ENCODE measurements at places on chromosomes 12 and 14.

GRCh38 chr12:113119980-113120669 is 15.4 kb downstream of the RASAL1 start:
- DNase-seq = no peak

- DNase-seq = no peak
Observed at GRCh38 chr14:31487886-31488285, at the start of gene GPR33. GPR33 (minus strand) TSS chr14:31488039; CDS start chr14:31483965, 4,074 bp downstream.

- DNase-seq = no peak
Observed at GRCh38 chr12:45827974-45828373, 98.5 kb downstream of the ARID2 start.

- no peak for DNase-seq
Observed at GRCh38 chr14:71411738-71412137, 504.5 kb downstream of the PCNX1 start.

GRCh38 chr12:63313139-63313538 is 162.1 kb upstream of the AVPR1A start:
- no peak for DNase-seq

DNA sequence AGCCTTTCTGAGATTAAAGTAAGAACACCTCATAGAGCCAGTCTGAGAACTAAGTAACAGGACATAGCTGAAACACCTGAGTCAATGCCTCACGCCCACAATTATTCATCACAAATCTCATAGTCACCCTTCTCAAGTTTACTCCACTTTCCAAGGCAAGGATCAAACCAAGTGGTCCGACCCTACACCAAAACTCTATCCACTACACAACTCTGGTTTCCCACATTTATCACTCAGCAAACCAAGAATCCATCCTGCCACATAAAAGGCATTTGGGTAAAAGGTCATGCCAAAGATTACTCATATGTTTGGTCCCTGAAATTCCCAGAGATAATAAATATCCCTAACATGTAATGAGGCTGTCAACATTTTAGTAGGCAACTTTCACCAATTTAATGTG is 144.1 kb downstream of the RPAP3 start:
- DNase-seq = no peak

GRCh38 chr12:125996443-125996842 is 931.2 kb downstream of the AACS start:
- DNase-seq = no peak

All from WERI-Rb-1 (cell line).